ENCODE measurements at places on chromosomes 5 and 9. TPM values are rescaled to one million over a fixed set of nuclear protein-coding genes. Genes with fewer than 3 reads are reported as not detected.

The ADAMTS16 gene
- total RNA-seq = 0.81 TPM

The IL4 gene
- total RNA-seq = not detected

The SLC35D2 gene
- 22.0 TPM for total RNA-seq

The HTR1A gene
- not detected for total RNA-seq

The CRHBP gene
- 7.0 TPM for total RNA-seq

The GABRA1 gene
- total RNA-seq = not detected

The ANKRD34B gene
- not detected for total RNA-seq

The SLC6A7 gene
- not detected for total RNA-seq

The F2RL2 gene
- 0.32 TPM for total RNA-seq
